ENCODE measurements at places on chromosomes 11 and 22.

- no peak for DNase-seq
Observed at GRCh38 chr11:65555693-65556231, 2.4 kb downstream of the LTBP3 start.

DNA sequence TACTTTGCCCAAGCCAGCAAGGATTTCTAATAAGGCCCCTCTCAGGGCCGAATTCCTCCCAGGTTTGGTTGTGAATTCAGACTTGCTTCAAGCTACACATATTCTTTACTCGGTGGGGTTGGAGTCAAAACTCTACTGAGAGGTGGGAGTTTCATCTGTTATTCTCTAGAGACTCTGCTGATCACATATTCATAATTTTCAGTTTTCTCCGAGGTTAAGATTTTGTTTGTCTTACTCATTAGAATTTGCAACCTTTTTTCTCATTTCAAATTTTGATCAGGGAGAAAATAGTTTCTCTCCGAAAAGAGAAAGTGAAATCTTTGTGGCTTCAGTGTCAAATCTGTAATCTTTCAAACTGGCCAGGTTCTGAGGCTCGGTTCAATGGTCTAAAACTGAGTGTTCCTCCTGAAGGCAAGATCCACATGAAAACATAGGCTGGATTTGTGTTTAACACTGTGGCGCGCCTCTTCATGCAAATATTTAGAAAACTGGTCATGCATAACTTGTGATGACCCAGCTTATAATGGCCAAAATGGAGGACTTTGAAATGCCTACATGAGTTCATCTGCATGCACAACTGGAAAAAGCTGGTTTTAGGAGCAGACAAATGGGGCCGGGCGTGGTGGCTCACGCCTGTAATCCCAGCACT lies 21.5 kb upstream of the GSTP1 start:
- no peak for DNase-seq

DNA sequence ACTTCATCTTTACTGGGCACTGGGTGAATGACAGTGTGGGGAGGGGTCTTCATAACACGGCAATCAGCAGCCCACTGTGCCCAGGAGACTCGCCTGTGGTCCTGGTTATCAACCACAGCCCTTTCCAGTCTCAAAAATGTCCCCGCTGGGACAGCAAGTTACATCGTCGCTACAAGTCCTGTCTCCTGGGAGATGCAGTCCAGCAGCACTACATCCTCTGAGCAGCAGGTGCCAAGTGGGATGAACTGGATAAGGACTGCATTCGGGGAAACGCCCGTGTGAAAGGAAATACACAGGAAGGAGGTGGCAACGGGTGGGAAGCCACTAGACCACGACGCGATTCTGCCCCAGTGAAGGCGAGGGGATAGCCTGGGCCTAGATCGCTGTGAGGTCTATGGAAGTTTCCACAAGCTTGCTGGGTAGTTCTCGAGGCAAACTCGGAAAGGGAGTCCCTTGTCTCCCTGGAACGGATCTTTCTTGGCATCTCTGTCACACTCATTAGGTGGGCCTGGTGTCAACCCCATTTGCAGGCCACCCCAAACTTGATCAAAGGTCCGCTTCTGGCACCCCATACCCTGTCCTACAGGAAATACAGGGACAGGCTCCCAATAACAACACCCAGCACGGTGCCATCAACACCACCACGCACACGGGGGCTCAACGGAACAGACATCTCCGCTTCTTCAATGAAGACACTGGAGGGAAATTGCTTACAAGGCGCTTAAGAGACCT lies 4.4 kb downstream of the ASCL2 start:
- DNase-seq, result no peak

DNA sequence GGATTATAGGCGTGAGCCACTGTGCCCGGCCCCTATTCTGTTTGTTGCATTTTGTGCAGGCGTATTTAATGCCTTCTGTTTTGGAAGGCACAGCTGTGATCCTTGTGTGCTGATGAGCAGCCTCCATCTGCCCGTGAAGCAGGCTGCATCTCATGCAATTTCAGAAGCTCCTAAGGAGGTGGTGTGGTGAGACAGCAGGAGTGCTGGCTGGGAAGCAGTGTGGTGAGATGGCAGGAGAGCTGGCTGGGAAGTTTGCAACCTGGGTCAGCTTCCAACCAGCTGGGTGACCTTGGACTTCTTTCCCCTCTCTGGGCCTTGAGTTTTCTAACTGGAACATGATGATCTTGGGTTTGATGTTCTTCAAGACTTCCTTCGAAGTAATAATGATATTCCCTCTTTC lies 525.1 kb downstream of the TBC1D22A start:
- DNase-seq, result no peak

DNA sequence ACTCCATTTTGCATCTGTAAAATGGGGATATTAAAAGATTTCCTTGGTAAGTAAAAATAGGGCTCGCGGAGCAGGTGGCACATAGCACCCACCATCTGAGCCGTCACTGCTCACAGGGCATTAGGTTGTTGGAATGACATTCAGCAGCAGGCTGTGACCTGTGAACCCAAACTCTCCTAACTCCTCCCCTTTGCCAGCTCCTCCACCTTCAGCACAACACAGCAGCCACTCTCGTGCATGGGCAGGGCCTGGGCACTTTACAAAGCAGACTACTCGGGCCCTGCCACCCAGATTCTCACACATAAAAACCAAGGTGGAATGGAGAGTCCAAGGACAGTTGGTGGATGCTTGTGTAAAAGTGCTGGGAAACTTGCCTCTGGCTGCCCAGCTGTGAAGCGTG lies 77.2 kb downstream of the FLI1 start:
- no peak for DNase-seq

DNA sequence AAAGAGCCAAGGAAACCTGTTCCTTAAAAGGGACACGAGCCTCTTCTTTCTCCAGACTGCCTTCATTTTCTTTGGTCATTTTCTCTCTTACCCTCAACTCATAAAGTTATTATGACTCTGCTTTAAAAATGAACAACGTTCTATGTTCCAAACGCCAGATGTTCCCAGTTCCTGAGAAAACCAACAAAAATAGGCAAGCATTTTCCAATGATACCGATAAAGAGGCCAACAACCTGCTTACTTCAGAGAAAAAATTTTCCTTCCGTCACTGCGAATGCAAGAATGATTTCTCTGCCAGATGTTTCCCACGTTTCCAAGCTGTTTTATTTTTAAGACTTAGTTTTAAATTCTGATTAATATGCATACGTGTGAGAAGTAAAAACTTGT lies 315 bp upstream of the TRPC6 start:
- DNase-seq, result no peak
